ENCODE measurements at places on chromosomes 3 and 15. TPM values are rescaled to one million over a fixed set of nuclear protein-coding genes. Genes with fewer than 3 reads are reported as not detected.
A peak's percentile ranks its signal among the peaks of the same experiment; 100 is the strongest.

DNA sequence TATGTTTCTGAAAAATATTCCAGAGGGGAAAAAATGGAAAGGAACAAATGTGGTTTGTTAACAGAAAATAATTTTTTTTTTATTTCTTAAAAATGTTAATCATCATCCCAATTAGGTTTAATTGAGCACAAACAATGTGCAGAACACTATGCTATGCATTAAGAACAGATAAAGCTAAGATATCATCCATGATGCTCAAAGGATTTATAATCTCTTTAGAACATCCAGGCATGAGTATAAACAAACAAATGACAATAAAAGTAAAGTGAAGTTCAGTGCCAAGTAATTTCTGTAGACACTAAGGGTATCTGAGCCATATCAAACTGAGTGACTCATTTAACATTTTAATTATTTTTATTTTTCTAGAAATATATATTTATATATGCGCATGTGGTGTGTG lies 732.2 kb downstream of the NAALADL2 start:
- no peak for DNase-seq

GRCh38 chr15:24945711-24946110 lies 9.1 kb upstream of the SNRPN start:
- DNase-seq, result no peak

- DNase-seq, result no peak
Observed at GRCh38 chr3:98449606-98450193, 13.3 kb upstream of the OR5K1 start.

GRCh38 chr15:59491062-59491461 lies 53.1 kb downstream of the FAM81A start:
- DNase-seq, result no peak

- DNase-seq, result no peak
Observed at GRCh38 chr3:114634635-114635034, 340.8 kb downstream of the TIGIT start.

- no peak for DNase-seq
Observed at GRCh38 chr15:38490242-38490922, 36.5 kb downstream of the FAM98B start.

GRCh38 chr3:50737906-50738598 lies 63.3 kb downstream of the DOCK3 start:
- no peak for DNase-seq

GRCh38 chr3:10462641-10463532 lies 42.5 kb downstream of the ATP2B2 start:
- DNase-seq, result no peak

GRCh38 chr15:43225201-43225949 lies 4.6 kb upstream of the EPB42 start:
- DNase-seq, result peak; percentile 54

GRCh38 chr3:102761766-102762165 lies 327.0 kb downstream of the ZPLD1 start:
- DNase-seq, result no peak

DNA sequence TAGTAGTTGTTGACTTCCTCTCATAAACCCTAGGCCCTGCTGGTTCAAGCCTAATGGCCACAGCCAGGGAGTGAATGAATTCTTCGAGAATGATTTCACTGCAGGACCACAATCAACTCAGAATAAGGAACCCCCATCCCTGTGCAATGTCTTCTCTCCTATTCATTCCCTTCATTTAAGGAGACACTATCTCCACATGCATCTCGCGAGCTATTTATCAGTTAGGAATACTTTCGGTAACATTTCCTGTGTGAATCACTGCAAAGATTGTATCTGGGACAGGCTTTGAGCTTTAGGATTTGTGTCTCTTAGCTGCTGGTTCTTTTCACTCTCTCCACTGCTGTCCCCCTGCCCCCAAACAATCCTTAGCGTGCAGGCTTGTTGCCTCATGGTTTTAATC lies 94.4 kb downstream of the MYLK start:
- no peak for DNase-seq

GRCh38 chr15:59154243-59154642 lies 49.3 kb downstream of the CCNB2 start:
- no peak for DNase-seq

DNA sequence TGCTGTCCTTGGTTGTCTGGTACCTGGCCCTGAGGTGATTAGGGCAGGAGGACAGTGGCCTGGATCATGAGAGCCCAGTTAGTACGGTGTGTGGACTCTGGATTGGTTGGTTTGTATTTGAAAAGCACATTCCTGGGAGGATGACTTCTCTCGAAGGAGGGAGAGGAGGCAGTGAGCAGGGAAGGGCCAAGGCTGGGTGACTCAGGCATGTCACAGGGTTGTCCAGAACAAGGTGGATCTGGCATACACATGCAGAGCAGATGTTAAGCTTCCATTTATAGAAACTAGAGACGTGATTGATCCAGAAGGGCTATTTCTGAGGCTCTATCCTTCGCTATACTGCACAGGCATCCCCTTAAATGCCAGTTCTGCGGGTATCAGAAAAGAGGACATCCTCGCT lies 34.4 kb downstream of the FAM240A start:
- DNase-seq, result no peak

- peak; percentile 56 for DNase-seq
Observed at GRCh38 chr15:59266028-59266427, 59.4 kb downstream of the LDHAL6B start.

GRCh38 chr3:51974963-51975851 lies at the start of gene ABHD14A:
Gene ABHD14A (plus strand): TSS chr3:51975064. CDS start chr3:51975136, 72 bp downstream.
- DNase-seq, result peak; percentile 71

GRCh38 chr3:23710555-23710954 lies 95.2 kb upstream of the UBE2E1 start:
- DNase-seq, result peak; percentile 29

DNA sequence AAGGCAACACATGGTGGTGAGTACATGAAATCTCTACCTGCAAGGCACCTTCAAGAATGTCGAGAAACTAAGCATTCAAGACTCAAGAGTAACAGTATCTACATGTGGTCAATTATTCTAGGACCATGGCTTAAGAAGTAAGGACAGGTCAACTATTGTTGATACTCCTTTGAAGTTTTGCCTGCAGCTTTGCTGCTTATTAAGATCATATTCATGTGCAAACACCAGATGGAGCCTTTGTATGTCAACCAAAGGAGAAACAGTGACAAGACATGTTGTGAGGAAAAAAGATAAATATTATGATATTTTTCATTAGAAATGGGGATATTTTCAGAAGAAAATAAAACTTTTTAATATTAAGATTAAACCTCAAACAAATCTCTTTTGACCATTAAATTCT lies 52.3 kb upstream of the FGF7 start:
- DNase-seq, result no peak

Gene GPR156
- total RNA-seq, result 0.20 TPM

Gene CPEB1
- 4.8 TPM for total RNA-seq

Gene WDR76
- total RNA-seq, result 3.0 TPM

Gene PLCB2
- 36.4 TPM for total RNA-seq

Gene CSK
- 74.2 TPM for total RNA-seq

Gene REC114
- not detected for total RNA-seq

Gene FRG2C
- not detected for total RNA-seq

Gene RGMA
- 17.5 TPM for total RNA-seq

Gene ARL6IP5
- 125 TPM for total RNA-seq

Gene PARP9
- total RNA-seq, result 29.6 TPM

Gene P2RY12
- total RNA-seq, result 7.6 TPM

Gene PSTPIP1
- 16.3 TPM for total RNA-seq

Gene EHHADH
- 25.0 TPM for total RNA-seq

Gene TTLL13
- total RNA-seq, result 0.32 TPM

Gene SPG11
- 96.3 TPM for total RNA-seq

Gene ADAM10
- 134 TPM for total RNA-seq
